Effector memory CD4-positive, alpha-beta T cell (primary cell): ENCODE measurements at places on chromosomes 1 and 21.

DNA sequence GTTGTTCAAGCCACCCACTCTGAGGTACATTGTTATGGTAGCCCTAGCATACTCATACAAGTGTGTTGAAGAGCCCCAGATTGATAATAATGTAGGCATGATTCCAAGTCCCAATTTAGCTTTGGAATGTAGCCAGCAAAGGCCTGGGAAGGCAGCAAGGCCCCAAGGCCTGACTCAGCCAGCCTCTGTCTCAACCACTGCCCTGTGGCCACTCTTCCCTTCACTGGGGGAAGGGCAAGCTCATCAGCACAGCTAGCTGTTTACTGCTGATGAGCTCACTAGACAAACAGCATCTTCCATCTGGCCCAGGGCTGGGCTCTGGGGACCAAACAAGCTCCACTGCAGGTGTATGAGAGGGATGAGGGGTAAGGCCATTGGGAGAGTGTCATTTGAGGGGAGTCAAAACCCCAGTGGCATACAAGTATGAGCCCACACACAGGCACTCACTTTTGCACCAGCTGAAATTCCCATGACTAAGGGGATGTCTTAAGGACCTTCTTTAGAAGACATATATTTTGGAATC lies 2.2 kb upstream of the IRF6 start:
- no peak for DNase-seq

DNA sequence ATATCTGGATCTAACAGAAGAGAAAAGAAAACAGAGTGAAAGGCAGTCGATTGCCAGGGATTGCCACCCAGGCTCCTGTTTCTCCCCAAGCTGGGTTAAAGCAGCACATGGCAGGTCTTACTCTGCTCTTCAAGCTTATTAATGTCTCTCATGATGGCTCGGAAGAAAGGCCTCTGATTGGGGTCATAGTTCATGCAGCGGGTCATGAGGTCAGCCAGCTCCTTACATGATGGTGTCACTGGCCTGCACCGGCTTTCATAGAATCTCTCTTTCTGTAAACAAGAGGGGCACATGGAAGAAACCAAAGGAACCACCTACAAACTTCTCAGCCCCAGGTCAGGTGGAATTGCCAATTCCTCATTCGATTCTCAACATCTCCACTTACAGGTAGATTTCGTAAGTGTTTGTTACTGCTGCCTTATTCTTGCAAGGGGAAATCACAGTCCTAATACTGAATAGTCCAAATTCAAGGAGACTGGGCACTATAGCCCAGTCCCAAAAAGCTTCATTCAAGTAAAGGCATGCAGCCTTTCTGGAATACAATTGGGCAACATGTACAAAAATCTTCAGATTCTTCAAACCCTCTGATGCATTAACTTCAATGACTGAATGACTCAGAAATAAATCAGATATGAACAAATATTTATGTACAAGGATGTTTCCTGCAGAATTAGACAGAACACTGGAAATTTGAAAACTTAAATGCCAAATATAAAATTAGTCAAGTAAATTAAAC lies 96.6 kb downstream of the RAVER2 start:
- no peak for DNase-seq

GRCh38 chr21:41429305-41429704 lies 3.3 kb downstream of the MX1 start:
- DNase-seq = no peak

DNA sequence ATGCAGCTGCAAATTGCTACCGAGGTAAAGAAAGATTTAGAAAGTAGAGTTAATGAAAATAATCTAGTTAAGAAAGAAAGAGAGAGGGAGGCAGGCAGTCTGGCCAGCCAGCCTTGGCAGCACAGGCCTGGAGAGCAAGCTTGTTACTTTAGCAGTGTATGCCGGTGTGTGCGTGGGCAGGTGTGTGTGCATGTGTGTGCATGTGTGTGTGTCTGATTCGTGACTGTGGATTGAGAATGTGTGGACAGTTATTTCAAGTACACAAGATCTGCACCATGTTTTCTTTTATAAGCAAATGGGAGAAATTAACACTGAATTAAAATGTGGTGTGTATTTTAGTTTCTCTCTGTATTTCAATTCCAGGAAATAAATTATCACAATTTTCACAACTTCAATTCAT lies 211.6 kb downstream of the DSCAM start:
- DNase-seq = no peak
